Brain microvascular endothelial cell (primary cell): ENCODE measurements at places on chromosomes 16 and 17.

- peak; percentile 65 for DNase-seq
These were observed 121.3 kb downstream of the CDH13 start for GRCh38 chr16:82748026-82748425.

DNA sequence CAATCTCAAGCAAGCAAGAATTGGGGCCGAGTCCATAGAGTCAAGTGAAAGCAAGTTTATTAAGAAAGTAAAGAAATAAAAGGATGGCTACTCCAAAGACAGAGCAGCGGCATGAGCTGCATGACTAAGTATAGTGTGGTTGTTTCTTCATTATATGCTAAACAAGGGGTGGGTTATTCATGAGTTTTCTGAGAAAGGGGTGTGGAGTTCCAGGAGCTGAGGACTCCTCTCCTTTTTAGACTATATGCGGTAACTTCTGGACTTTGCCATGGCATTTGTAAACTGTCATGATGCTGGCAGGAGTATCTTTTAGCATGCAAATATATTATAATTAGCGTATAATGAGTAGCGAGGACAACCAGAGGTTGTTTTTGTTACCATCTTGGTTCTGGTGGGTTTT is 819.9 kb downstream of the KCNJ2 start:
- no peak for DNase-seq

DNA sequence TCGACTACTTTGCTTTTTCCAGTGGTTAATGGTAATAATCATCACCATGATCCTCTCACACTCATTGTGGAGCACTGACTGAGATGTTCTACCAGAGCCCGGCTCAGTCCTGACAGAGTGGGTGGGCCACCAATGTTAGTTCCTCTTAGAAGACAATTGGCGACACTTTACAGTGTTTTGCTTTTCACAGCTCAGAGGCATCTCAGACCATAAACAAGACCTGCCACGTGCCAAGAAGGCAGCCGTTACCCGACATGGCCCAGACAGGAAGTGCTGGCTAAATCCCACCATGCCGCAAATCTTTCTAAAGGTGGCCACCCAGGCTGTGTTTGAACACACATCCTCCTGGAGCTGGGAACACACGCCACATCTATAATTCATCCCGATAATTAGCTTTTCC is 103.7 kb downstream of the XYLT1 start:
- DNase-seq: no peak

DNA sequence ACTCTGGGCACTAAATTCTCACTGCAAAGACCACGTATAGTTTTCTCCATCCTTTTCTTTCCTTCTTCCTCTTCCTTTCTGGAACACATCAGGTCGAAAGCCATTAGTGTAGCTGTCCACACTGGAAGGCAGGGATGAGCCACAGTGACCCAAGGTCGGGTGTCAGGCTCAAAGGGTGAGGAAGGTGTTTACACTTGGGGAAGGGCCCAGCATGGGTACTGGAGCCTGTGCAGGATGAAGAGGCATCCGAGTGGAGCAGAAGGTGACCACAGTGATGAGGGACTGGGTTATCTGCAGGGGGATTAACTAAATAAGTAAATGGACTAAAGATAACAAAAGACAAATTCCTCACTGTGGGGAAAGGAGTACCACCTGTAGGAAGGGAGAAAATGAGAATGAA is 164.0 kb downstream of the SOX9 start:
- no peak for DNase-seq

DNA sequence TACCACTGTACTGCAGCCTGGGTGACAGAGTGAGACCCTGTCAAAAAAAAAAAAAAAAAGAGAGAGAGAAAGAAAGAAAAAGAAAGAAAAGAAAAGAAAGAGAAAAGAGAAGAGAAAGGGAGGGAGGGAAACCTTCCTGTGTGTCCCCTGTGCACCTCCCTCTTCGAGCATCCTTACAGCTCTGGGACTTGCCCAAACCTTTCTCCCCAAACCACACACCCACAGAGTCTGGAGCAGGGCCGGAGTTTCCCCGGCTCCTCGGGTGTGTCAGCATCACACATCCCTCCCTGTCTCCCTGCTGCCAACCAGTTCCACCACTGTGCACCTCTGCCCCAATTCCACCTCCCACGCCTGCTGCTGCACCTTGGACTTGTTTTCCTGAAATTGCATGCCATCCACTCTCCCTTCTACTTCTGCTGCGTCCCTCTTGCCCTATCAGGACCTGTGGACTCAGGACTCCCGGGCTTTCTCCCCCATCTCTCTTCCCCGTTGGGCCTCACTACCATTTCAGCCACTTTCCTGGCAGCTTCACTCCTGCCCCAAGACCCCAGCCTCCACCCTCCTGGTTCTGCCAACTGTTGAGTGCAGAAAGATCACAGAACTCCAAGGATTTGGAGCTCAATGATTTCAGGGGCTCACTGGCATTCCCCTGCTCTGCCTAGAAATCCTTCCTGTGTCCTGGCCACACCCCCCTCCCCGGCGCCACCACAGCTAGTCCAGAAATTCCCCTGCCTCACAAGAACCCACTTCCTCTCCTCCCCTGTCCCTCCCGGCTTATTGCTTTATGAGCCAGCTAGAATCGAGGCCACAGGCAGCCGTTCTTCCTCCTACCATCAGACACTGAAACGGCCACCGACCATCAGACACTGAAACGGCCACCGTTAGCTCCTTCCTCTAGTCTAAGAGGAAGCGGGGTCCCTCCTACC is 3.7 kb upstream of the CDK3 start:
- DNase-seq: peak; percentile 40

DNA sequence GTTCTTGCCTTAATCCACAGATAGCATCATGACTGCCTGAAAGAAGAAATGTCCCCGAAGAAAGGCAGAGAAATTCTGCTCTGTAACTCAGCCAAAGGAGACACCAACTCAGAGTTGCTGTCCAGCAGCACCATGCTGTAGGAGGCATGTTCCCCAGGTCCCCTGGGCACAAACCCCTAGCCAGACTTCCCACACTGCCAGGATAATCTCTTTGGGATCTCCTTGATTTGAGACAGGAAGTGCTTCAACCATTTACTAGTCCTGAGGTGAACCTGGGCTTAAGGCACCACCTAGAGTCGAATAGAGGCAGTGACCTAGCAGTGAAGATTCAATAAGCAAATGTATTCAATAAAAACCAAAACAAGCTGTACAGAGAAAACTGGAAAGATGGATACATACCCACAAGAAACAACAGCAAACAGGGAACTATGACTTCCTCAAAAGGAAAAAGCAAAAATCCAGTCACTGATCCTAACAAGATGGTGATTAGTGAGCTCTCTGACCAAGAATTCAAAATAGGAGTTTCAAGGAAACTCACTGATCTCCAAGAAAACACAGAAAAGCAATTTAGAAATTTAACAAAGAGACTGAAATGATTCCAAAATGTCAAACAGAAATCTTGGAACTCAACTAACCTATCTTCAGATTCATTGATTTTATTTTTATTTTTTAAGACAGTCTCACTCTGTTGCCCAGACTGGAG is 5.7 kb downstream of the OR4D2 start:
- peak; percentile 12 for DNase-seq

DNA sequence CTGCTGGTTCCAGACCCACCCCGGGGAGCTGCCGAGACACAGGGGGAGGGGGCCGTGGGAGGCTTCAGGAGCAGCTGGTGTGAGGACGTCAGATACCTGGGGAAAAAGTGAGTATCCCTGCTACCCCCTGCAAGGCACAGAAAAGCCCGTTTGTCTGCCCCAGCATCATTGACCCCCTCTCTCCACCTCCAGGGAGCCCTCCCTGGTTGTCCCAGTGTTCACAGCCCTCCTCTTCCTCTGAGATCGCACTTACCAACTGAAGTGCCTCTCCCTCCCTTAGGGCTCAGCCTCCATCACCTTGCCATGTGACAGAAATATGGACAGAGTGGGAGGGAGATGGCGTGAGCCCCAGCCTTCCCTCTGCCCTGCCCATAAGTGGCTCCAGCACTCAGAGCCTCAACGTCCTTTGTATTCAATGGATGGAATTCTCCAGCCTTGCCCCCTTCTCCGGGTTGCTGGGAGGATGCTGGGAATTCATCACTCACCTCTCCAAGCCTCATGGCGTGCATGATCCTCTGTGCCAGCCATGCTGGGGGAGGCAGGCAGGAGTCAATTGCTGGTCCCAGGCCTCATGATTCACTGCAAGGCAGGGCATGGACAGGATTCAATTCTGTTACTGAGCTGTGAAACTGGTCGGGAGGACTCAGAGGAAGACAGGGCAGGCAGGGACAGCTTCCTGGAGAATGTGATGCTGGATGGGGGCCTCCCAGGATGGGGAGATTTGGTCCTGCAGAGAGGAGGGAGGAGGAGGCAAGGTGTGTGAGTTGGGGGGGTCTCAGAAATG is 14.6 kb downstream of the SPNS3 start:
- no peak for DNase-seq

DNA sequence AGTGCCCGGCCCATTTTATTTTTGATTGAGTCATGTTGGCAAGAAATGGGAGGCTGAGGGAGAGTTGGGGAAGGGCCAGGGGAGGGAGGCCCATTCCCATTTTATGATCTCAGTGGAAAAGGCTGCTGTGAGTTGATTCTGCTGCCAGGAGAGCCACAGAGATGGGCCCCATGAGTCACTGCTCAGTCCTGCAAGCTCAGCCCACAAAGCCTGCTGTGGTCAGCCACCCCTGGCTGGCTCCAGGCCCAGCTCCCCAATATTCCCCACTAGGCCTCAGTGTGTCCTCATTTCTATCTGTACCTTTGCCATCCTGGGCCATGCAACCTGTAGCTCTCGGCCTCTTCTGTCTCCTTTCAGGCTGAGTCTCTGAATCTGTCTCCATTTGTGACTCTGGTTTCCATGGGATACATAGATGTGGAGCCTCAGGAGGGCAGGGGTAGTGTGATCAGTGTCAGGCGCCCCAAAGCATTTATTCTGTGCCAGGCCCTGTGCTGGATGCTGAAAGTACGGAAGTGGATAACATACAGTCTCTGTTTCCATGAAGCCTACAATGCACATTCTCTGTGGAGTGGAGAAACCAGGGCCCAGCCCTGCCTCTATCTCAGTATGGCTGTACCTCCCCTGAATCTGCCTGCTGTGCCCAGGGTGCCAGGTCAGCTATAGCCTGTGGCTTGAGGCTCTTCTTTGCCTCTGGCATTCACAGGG is 1.9 kb upstream of the PLEKHG4 start:
- DNase-seq: peak; percentile 98

- no peak for DNase-seq
These were observed 88.5 kb downstream of the NPIPB11 start for GRCh38 chr16:29318037-29318436.

DNA sequence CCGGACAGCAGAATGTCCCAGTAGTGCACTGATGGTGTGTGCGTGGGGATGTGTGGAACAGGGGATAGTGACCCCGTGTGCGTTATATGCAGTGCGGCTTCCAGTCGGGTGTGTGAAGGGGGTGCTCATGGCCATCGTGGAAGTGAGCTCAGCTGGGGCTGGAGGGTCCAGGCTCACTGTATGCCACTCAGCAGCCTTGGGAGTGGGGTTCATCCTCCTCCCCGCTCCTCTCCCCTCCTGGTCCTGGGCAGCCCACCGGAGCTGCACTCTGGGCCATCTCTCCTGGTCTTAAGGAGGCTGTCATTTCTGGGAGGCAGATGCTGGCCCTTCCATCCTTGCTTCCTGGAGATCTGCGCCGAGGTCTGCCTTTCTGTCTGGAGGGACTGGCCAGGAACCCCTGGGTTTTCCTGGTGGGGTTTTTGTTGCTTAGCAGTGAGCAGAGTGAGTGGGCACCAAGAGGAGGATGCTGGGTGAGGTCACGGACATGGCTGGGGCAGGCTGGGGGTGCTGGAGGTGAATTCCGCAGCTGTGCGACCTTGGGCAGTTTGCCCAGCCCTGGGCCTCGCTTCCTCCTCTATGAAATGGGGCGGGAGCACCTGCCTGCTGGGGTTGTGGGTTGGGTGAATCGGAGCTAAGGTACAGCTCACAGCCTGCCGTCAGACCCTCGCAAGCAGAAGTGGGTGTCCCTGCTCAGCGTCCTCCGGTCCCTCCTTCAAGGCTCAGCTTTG is 164.1 kb downstream of the SEC14L1 start:
- DNase-seq: no peak

DNA sequence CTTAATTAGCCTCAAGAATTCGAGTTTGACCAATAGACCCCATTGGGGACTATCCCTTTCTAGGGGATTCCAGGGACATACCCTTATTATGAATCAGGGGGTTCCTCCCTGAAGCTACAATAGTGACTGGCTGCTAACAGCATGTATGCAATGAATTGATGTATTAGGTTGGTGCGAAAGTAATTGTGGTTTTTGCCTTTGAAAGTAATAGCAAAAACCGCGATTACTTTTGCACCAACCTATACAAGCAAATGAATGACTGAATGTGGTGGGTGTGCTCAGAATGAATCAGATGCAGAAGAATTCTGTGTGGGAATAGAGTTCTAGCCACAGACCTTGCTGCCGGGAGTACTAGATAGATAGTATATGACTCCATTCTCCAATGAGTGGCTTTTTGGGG is 76.7 kb downstream of the HLF start:
- DNase-seq: peak; percentile 47

DNA sequence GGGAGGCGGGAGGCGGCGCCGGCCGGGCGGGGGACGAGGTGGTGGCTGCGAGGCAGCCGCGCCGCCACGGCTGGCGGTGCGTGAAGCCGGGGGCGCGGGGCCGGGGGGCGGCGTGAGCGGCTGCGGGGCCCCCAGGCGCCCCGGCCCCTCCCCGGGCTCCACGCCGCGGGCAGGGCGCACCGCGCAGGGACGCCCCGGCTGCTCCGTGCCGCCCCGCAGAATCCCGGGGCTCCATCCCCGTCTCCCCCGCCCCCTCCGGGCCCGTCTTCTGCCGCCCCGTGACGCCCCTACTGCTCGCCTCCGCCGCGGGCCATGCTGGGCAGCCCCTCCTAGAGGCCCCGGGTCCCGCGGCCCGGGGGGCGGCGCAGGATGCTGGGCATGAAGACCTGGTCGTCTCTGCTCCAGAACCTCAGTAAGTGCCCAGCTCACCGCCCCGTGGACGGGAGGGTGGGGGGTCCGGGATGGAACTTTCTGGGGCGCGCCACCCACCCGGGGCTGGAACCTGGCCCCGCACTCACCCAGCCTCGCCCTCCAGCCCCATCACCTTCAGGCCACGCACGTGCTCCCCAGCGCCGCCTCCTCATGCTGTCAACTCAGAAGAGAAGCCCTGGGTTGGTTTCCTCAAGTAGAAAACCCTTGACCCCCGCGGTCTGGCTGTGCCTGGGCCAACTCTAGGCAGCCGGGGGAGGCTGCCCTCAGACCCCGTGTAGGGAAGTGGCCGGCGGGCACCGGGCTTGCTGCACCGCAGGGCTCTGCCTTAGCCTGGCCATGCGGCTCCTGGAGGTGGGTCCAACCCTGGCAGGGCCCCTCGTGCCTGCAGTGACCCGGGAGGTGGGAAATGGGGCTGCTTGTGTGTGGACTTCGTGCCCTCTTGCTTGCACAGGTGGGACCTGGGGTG is 150.2 kb upstream of the GSE1 start:
- DNase-seq: no peak

- DNase-seq: no peak
These were observed 77.6 kb upstream of the HLF start for GRCh38 chr17:55186937-55187770.

DNA sequence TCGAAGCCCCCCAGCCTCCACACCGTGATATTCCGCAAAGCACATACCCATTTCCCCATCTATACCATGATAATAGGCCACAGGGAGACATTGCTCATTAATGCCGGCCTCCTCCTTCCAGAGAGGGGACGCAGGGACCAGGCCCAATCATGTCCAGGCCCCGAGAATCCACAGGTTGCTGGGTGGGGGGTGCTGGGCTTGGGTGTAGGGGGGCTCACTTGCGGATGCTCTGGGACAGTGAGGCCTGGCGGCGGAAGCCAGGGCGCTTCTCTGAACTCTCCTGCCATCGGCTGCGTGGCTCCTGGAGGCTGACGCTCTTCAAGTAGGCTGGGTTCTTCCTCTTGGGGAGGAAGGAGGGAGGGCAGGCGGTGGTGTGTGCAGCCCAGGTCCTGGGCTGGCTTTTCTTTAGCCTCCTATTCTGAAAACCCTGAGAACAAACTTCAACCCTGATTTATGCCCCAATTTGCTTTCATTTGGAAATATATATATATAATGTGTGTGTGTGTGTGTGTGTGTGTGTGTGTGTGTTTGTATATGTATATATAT is 12.2 kb downstream of the AANAT start:
- no peak for DNase-seq
